ENCODE measurements at places on chromosomes 4 and X. TPM values are rescaled to one million over a fixed set of nuclear protein-coding genes. Genes with fewer than 3 reads are reported as not detected.

The SMAD1 gene
- total RNA-seq: 18.1 TPM

The SULT1E1 gene
- total RNA-seq: 5.1 TPM

The EGFL6 gene
- total RNA-seq: not detected

DNA sequence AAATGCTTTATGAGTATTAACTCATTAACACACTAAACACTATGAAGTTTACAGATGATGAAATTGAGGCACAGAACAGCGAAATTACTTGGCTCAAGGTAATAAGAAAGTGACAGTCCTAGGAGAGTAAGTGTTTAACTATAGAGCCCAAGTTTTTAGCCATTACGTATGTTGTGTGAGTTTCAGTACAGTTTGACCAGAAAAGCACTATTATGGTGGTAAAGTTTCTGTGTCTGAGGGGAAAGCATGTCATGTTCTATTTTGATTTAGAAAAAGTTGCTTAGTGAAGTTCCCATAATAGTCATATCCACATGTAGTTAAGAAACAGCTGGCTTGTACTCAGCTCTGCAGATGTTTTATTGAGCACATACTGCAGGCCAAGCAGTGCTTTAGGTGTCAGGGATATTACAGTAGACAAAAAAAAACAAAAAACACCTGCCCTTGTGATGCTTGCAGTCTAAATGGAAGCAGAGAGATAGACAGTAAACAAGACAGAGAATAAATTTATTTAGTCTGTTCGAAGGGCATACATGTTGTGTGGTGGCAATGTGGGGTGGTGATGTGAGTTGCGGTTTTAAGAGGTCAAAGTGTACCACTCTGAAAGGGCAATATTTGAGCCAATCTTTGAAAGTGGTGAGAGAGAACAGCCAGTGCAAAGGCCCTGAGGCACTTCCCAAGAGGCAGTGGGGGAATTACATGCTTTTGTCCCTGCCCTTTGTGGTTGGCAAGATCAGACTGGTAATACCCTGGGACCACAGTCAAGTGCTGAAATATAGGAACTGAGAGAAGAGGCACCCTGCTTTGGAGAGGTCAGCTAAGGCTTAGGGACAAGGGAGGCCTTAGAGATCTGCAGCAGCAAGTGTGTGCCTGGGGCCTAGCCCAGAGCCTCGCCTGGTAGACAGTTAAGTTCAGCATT lies 6.2 kb downstream of the TMEM131L start:
- no peak for DNase-seq

GRCh38 chr4:38177035-38177546 lies 216.9 kb downstream of the PTTG2 start:
- DNase-seq: no peak

DNA sequence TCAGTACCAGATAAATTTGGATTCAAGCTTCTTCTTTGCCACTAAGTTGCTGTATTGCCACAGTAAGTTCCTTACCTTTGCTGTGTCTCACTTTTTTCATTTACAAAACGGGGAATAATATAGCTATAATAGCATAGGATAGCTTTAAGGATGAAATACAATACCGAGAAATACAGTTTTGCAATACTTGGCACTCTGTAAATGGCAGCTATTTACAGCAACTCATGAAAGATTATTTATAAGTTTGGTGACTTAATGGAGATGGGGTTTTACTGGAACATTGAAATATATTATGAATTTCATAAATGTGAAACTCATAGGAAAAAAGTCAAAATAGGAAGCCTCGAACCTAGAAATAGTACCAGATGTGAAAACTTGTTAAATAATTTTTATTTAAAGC lies 27.6 kb downstream of the ANXA10 start:
- no peak for DNase-seq

The CBR4 gene
- 22.6 TPM for total RNA-seq

The PAGE2B gene
- not detected for total RNA-seq

DNA sequence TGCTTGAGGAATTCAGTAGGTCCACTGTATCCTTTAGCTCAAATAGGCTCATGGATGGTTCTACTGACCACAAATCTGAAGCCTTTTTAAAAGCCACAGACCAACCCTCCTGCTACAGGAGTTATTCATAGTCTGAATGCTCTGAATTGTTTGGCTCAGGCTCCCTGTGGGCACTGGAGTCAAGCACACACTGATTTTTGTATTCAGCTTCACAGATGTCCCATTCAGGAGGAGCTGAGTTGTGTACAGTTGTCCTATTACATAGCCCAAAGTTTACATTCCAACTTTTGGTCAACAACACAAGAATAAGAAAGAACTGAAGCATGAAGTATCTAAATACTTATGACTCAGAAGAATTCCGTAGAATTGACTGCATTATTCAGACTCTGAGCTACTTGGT lies 243.9 kb downstream of the UNC5C start:
- DNase-seq: no peak

GRCh38 chr4:20284990-20285389 lies 33.3 kb downstream of the SLIT2 start:
- DNase-seq: no peak

- DNase-seq: no peak
Measured at GRCh38 chrX:81414630-81415029, 212.7 kb downstream of the SH3BGRL start.

The HPGD gene
- not detected for total RNA-seq

DNA sequence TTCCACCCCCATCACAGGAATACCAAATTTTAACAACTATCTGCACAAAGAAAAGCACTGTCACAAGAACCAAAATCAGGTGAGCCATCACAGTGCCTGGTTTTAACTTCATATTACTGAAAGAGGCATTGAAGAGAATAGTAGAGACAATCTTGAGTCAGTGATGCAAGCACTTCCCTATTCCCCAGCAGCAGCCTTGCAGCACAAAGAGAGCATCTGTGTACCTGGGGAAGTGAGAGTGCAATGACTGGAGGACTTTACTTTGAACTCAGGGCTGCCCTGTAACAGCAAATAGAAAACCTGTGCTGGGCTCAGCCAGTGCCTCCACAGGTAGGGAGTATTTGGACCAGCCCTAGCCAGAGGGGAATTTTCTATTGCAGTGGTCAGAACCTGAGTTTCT lies 361.8 kb downstream of the TEX13C start:
- DNase-seq: no peak

DNA sequence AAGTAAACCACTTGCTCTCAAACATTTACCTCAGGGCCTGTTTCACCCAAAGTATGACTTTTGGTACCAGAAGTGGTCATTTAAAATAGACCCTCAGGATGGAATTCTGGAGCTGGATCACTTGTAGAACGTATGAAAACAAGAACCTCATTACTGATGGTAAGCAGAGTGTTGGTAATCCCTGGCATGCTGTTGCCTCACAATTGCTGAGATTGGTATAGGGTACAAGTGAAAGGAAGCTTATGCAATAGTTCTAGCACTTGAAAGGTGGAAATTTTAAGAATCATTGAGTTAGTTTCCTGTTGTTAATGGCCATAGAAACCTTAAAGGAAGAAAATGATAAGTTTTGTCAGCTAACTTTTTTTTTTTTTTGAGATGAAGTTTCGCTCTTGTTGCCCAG lies 22.3 kb upstream of the THOC2 start:
- DNase-seq: no peak

DNA sequence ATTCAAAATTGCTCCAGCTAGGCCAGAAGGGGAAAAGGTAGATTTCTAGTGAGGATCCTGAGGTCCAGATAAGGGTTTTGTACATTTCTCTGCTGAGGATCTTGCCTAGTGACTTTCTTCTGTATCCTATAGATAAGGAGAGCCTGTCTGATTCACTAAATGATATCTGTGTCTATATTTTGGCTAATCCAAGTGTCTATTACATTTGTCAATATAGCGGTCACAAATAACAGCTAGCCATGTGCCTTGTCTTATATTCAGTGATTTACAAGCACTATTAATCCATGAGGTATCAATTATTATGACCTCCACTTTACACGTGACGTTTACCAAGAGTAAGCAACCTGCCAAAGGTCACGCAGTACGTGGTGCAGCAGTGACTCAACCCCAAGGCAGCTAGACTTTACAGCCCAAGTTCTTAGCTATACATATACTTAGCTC lies 41.6 kb downstream of the TMEM165 start:
- no peak for DNase-seq

The SLITRK2 gene
- total RNA-seq: not detected

DNA sequence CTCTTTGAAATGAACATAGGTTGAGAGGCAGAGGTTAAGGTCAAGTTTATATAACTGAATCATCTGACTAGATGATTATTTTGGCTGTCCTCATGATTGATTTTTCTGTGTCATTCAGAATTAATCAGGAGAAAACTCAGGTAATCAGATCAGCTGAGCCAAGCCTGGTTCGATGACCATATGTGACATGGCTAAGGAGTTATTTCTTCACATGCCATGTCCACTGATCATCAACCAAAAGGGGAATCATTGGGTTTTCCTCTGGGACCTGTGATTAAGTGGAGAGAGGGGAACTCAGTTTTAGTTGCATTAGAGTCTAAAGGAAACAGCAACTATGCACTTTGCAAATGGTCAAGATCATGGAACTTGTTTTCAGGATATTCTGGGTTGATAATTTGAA lies 20.3 kb upstream of the PACRGL start:
- DNase-seq: no peak

The TLR7 gene
- total RNA-seq: not detected

GRCh38 chrX:18617407-18617750 lies 54.5 kb downstream of the RS1 start:
- no peak for DNase-seq

DNA sequence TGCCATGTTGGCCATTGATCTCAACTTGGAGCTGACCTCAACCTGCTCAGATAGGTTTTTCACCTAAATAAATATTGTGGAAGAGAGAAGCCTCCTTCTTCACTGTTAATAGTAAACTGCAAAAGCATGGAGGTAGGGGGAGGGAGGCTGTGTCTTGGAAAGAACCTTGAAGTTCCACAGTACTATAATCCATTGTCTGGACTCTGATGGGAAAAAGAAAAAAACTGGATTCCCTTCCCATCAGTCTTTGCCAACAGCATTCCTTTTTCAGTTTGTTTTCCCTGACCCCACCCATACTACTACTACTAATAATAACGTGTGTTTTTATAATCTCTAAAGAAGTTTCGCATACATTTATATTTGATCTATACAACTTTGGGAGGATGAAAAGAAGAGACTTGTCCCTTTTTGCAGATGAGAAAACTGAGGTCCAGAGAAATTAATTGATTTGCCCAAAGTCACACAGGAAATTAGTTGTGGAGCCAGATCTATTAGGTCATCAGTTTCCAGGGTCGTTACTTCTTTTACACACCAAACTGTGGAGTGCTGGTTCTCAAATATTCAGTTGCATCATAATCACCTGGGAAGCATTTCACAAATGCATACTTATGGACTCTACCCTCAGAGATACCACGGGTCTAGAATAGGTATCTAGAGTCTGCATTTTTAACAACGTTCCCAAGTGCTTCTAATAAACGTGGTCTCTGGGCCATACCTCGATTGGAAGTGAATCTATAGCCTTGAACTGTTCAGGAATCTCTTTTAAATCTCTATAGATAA lies 59.1 kb downstream of the LUZP4 start:
- DNase-seq: no peak

The FHIP1A gene
- 0.86 TPM for total RNA-seq

DNA sequence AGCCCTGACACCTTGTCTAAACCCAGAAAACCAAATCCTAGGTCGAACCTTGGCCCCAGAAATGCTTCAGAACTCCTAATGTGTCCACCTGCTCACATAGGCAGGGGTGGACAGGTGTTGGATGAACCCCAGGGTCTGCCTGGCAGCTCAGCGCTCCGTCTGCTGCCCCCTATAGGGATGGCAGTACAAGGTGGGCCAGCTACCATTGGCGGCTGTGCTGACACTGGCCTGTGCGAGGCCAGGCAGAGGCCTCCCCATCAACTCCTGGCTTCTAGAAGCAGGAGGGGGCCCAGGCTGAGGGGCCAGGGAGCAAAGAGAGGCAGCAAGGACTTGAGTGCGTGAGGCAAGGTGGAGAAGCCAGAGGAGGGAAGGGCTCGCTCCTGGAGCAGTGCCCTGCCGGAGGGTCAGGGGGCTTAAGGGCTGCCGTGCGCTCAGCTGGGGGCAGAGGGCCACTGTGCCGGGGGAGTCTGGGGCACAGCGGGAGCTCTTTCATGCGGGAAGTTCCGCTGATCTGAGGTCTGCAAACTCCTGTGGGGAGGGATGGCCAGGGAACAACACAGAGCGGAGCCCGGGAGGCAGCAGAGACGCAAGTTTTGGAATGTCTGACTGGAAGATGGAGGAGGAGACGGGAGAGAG lies 20.6 kb downstream of the CCNQ start:
- no peak for DNase-seq

DNA sequence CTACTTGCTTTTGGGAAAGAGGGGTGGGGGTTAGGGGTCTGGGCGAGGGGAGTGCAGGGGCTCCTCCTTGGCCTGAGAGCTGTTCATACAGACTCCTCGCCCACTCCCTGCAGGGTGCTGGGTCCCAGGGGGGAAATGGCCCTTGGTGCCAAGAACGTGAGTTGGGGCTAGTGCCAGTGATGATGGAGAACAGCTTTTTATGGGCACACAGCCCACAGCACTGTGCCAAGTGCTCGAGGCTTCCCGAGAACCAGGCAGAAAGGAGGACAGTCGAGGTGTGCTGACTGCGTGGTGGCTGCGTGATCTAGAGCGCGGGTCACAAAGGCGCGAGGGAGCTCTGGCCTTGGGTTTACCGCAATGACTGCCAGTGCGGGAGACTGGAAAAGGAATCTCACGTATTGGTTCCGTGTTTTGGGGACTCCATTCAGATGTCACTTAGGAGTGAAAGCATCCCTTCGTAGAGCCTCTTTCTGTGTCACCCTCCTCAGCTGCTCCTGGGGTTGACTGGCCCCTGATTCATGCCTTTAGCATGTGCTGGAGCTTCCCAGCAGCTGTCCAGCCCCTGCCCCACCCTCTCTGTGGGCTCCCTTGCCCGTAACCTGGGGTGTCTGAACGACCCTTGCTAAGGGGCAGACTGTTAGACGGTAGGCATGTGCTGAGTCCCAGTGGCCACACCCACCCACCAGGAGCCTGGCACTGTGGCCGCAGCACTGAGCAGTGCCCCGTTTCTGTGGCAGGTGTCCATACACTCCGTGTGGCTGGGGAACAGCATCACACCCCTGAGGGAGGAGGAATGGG lies 20.9 kb upstream of the MSANTD1 start:
- DNase-seq: no peak

The GUCY1A1 gene
- total RNA-seq: 11.5 TPM

DNA sequence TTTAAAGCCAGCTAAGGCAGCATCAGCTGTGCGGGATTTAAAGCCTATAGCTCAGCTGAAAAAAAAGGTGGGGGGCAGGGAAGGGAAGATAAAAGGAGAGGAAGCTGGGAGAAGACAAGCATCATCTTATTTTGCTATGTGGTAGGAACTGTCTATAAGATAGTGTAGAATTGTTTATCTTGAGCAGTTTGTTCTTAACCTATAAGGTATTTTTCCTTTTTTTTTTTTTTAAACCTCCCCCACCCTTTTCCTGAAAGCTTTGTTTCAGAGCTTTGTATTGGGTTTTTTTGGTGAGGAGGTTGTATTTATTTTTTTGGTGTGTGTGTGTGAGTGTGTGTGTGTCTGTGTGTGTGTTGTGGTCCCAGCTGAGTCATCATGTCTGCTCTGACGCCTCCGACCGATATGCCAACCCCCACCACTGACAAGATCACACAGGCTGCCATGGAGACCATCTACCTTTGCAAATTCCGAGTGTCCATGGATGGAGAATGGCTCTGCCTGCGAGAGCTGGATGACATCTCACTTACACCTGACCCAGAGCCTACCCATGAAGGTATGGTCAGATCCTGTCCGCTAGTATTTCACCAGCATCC lies 531 bp downstream of the RUFY3 start:
- DNase-seq: no peak
